ENCODE measurements at places on chromosomes 6 and 20.
A peak's percentile ranks its signal among the peaks of the same experiment; 100 is the strongest.

- no peak for DNase-seq
Measured at GRCh38 chr20:48684501-48685041, 143.2 kb downstream of the PREX1 start.

- DNase-seq = no peak
Measured at GRCh38 chr20:9360431-9360830, 154.0 kb upstream of the LAMP5 start.

DNA sequence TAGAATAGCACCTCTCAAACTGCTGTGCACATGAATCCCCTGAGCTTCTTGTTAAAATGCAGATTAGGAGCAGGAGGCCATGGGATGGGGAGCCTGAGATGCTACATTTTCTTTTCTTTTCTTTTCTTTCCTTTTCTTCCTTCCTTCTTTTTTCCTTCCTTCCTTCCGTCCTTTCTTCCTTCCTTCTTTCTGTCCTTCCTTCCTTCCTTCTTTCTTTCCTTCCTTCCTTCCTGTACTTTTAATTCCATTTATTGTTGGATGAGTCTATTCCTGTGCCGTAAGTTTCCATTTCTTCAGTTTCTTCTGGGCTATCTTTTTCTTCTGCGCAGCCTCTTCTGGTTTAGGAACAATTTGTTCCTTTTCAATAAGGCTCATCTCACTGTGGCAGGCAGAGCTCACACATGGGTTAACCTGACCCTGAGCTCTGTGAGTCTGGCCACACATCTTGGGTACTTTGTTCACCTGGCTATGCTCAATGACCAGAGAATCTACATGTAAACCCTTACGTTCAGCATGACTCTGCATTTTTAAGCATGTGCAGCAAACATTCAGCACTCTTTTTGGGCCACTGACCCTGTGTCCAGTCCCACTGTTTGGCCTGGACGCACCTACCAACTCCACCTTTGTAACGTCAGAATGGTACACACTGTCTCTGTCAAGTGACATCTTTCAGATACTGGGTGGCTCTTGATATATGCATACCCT is 114.7 kb upstream of the INSM1 start:
- DNase-seq = no peak

DNA sequence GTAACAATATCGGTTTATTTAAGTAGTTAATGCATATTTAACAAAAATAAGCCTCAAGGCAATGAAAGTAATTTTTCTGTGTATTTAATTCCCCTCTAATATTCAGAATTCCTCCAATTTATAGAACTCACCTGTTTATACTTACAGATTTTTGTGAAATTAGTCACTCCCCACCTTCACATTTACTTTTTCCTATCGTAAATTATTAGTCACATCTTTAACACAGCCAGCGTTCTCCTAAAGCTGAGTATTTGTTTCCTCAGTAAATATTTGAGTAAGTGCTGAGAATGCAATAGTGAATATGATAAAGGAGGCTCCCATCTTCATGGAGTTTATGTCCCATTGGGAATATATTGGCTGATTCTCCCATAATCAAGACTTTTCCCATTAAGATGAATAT is 88.0 kb downstream of the SYCP2 start:
- DNase-seq = no peak

DNA sequence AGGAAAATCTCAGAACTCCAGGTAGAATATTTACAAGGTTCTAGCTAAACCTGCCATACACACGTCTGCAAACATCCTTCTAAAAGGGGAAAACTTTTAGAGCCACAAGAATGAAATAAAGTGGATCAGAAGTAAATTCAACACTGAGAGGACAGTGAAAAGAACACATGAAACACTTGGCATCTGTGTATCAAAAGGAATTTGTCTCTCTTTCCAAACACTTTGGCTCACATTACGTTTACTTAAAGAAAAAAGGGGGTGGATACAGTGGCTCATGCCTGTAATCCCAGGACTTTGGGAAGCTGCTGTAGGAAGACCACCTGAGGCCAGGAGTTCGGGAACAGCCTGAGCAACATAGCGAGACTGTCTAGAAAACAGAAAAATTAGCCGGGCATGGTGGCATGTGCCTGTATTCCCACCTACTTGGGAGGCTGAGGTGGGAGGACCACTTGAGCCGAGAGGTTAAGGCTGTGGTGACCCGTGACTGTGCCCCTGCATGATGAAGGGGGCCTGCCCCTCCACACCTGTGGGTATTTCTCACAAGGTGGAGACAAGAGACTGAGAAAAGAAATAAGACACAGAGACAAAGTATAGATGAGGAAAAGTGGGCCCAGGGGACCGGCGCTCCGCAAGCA is 35.4 kb downstream of the NINL start:
- DNase-seq = no peak

DNA sequence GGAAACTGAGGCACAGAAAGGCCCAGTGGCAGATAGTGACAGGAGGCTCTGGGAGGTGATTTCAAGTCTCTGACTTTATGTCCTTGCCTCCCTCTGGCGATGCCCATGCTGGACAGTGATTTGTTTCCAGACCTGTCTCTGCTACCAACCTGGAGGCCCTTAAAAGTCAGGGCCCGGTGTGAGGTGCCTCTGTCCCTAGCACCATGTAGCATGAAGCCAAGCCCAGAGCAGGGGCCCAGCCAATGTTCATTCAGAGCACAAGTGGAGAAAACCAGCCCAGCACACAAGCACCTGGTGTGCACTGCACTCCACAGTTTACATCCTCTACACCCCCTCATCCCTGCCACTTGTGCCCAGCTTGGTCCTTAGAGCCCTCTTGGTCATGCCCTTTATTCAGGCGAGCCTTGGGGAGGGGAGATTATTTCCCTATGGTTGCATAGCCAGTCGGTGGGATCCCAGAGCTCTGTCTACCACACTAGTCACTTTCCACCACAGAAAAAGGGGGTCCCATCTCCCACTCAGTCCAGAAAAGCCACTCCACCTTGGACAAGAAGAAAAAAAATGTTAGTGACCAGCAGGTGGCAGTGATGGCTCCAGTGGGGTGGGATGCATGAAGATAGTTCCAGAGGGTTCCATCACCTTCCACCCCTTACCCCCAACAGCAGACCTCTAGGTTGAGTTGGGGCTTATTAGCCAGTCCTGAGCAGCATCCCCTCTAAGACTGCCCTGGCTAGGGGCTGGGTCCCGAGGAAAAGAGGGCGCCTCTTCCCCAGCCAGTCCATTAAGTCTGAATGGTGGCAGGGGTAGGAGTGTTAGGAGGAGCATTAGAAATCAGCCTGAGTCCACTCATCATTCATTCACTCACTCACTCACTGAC is 30.9 kb downstream of the KIAA1755 start:
- peak; percentile 49 for DNase-seq

GRCh38 chr6:136784910-136785746 is 7.1 kb downstream of the MAP3K5 start:
- DNase-seq = peak; percentile 90

DNA sequence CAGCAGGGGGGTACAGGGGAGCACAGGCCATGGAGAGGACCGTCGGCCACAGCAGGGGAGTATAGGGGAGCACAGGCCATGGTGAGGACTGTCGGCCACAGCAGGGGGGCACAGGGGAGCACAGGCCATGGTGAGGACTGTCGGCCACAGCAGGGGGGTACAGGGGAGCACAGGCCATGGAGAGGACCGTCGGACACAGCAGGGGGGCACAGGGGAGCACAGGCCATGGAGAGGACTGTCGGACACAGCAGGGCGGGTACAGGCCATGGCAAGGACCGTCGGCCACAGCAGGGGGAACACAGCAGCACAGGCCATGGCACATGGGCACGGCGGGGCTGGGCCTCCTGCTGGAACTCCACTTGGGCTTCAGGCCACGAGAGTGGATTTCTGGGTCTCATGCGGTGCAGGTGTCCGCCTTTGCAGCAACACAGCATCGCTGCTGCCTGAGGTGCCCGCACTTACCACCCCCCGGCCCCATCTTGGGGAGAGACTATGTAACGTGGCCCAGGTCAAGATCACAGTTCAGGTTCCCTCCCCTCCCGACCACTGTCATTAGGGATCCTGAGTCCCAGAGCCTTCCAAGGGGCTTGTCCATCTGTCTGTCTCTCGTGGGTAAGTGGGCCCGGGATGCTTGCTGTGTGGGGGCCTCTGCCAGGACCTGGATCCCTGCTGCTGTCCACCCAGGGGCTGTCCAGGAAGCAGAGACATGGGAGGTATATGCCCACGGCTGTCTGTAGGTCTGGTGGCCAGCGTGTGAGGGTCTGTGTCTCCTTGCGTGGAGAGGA is 2.5 kb downstream of the NPBWR2 start:
- no peak for DNase-seq

- DNase-seq = no peak
Measured at GRCh38 chr20:47438464-47439381, 63.0 kb upstream of the NCOA3 start.

DNA sequence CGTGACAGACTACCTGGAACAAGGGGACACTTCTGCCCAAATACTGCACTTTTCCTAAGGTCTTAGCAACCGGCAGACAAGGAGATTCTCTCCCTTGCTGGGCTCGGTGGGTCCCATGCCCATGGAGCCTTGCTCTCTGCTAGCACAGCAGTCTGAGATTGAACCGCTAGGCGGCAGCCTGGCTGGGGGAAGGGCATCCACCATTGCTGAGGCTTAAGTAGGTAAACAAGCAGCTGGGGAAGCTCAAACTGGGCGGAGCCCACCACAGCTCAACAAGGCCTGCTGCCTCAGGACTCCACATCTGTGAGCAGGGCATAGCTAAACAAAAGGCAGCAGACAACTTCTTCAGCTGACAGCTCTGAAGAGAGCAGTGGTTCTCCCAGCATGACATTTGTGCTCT is 87.8 kb upstream of the ASCC3 start:
- no peak for DNase-seq

DNA sequence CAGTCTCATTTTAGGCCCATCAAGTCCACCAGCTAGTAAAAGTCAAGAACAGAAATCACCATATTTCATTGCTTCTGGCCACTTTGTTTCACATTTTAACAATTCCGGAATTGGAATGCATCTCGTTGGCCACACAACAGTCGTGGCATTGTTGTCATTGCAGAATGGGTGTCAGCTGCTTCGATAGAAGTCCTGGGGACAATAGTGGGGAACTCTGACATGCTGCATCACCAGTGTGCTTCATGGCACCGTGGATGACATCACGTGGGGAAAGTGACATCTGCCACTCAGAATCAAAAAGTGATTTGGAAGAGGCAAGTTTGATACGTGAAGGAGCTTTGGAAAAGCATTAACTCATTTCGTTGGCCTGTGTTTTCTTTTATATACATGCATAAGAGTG is 43.8 kb upstream of the XRN2 start:
- no peak for DNase-seq

GRCh38 chr20:53647286-53647821 is 53.7 kb upstream of the ZNF217 start:
- peak; percentile 48 for DNase-seq

GRCh38 chr6:147132889-147133288 is 71.3 kb upstream of the STXBP5 start:
- no peak for DNase-seq

DNA sequence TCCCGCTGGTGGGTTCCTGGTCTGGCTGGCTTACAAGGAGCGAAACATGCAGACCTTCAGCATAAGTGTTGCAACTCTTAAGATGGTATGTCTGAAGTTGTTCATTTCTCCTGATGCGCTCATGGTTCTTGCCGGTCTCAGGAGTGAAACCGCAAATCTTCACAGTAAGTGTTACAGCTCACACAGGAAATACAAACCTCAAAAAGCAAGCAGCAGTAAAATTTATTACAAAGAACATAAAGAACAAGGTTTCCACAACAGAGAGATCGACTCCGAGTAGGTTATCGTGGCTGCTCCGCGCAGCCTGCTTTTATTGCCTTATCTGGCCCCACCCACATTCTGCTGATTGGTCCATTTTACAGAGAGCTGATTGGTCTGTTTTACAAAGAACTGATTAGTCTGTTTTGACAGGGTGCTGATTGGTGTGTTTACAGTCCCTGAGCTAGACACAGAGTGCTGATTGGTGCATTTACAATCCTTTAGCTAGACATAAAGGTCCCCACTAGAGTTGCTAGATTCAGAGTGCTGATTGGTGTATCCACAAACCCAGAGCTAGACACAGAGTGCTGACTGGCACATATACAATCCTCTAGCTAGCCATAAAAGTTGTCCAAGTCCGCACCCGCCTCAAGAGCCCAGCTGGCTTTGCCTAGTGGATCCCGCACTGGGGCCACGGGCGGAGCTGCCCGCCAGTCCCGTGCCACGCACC is 39.2 kb downstream of the TRIM27 start:
- DNase-seq = peak; percentile 39

- no peak for DNase-seq
Measured at GRCh38 chr20:19440660-19441527, 228.5 kb downstream of the SLC24A3 start.

DNA sequence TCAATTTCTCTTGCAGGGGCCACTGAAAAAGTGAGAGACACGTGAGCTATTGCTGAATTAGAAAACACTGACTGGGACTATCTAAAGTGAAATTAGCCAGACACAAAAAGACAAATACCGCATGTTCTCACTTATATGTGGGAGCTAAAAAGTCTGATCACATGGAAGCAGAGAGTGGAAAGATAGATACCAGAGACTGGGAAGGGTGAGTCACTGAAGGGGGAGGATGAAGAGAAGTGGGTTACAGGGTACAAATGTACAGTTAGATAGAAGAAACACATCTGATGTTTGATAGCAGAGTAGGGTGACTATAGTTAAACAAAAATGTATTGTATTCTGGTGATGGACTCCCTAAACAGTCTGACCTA is 13.4 kb downstream of the CST3 start:
- no peak for DNase-seq

DNA sequence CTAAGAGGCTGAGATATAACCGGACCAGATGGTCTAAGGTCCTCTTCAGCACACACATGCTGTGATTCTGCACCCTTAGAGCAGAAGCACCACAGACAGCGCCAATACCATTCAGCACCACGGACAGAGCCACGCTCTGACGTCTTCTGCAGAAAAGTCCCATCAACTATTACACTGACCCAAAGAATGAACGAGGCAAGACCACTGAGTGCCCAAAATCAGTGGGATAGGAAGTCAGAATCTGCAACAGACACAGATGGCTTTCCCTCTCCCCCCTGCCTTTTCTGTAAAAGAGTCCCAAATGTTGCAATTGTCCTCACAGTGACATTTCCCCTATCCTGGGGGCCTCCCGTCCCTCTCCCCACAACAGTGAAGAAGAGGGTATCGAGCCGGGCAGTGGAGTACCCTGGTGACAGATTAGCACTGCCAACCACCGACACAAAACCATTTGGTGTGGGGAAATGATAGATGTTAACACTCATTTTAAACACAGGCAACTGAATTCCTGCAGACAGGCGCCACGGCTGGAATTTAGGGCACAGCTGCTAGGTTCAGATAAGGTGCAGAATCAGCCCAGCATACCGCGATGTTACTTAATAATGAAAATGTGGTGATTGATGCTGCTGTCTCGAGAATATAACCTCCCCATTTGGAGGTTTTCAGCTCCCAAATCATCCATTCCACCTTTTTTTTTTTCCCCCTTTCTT is 66.6 kb upstream of the CTNNBL1 start:
- DNase-seq = peak; percentile 22

DNA sequence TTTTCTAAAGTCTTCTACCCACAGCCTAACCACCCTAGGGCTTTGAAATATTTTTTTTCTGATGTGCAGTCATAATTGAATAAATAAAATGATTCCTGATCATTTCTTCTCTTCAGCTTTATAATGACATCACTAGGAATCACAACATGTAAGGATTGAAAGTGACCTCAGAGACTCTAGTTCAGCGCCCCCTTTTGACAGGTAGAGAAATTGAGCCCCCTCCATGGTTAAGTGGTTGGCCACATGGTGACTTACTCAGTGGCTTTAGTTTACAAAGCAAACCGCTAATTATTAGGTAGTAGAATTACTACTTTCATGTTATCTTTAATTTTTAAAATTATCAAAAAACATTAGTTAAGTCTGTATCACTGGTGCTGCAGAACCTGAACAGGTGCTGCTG is 13.3 kb upstream of the SLC2A12 start:
- DNase-seq = no peak

- no peak for DNase-seq
Measured at GRCh38 chr6:1591243-1591642, 18.5 kb upstream of the FOXC1 start.

Data from HL-60 (cell line).